ENCODE measurements at places on chromosomes 3 and 15.

DNA sequence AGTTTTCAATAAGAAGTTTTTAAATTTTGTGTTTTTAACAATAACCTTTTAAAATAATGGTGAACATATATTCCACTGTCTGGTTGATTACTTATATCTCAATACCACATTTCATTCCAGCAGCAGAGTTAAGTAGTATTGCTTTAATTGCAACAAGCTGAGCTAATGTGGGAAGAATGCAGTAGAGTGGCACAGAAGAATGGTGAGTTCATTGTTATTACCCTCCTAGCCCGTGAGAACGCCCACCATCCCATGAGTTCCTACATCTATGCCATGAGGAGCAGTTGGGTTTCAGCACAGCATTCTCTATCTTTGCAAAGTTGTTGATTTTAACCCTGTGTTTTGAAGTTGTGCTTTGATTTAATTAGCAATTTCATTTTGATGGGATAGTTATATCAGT, 17.8 kb upstream of the NR2E3 start:
- DNase-seq: no peak

DNA sequence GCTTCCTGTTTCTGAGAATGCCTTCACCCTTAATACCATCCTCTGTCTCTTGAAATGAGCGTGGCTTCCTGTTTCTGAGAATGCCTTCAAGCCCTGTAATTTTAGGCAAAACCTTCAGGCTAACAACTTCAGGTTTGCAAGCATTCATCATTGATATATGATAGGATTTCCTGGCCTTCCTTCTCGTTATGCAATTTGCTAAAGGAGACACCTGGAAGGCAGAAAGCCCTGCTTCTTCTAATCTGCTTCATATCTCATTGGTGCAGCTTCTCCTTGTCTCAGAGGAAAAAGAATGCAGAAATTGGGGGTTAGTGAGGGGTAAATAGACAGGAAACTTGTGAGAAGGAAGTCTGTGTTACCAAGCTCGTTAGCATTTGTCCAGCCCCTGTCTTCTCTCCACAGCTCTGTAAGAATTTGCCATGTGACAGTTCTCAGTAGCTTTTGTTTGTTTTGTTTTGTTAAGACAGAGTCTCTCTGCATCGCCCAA, 7.3 kb downstream of the ARL6IP5 start:
- DNase-seq: no peak

DNA sequence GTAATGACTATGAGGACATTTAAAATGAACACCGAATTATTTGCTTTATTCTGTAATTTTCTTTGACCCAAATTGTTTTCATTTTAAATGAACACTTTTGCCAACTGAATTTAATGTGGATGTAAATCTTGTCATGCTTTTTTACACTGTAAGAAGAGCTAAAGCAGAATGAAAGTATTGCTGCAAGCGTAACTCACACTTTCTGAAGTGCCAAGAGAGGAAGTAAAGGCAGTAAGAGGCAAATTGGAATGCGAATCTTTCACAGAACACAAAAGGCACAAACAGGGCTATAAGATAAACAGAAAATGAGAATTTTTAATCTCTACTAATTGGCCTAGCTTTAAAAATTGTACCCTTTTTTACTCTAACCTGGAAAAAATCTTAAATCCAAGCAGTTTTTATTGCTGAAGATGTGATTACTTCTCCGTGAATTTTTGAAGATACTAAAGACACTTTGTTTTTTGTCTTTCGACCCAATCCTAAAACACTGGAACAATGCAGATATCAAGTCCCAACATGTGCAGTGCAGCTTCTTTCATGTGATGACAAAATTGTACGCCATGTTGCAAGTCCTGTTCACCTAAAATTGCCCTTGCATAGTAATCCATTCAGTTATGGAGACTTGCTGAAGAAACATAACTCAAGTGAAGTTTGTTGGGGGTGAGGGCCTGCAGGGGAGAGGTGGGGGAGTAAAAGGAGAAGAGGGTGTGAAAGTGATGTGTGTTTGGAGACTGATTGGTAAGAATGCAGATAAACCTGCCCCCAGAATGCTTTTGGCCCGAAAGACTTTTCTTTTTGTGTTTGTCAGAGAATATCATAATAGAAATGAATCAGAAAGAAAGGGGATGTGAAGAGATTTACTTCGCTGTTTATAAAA, 1.4 kb downstream of the ARID3B start:
- DNase-seq: no peak

DNA sequence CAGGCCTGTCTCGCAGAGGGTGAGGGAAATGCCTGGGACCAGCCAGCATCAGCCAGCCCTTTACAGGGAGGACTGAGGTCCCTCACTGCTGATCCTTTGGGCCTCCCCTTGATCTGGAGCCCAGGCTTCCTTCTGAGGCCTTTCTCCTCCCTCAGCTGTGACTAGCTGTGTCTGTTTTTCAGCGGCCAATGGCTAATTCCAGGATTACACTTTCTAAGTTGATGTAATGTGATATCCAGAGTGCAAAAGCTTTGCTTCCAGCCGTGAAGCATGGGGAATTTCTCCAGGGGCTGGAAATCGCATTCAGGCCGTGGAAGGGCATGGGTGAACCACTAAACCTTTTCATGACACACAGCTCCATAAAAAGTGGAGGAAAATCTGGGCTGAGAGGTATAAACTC, 157.6 kb downstream of the SHQ1 start:
- DNase-seq: no peak

GRCh38 chr15:29645841-29646240, 176.4 kb downstream of the TJP1 start:
- DNase-seq: no peak

DNA sequence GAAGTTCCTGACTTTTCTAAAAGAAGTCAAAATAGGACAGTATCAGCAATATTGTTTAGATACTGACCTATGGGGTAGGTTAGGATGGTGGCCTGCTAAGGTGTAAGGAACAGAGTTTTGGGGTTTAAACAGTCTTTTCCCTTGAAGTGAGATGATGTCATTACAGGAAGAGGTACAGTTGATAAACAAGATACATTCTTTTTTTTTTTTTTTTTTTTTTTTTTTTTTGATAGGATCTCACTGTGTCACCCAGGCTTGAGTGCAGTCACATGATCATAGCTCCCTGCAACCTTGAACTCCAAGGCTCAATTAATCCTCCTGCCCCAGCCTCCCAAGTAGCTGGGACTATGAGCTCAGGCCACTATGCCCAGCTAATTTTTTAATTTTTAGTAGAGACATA, 33.3 kb downstream of the SLC25A36 start:
- DNase-seq: no peak

- no peak for DNase-seq
Measured at GRCh38 chr3:132509096-132509495, 88.0 kb upstream of the ACKR4 start.

DNA sequence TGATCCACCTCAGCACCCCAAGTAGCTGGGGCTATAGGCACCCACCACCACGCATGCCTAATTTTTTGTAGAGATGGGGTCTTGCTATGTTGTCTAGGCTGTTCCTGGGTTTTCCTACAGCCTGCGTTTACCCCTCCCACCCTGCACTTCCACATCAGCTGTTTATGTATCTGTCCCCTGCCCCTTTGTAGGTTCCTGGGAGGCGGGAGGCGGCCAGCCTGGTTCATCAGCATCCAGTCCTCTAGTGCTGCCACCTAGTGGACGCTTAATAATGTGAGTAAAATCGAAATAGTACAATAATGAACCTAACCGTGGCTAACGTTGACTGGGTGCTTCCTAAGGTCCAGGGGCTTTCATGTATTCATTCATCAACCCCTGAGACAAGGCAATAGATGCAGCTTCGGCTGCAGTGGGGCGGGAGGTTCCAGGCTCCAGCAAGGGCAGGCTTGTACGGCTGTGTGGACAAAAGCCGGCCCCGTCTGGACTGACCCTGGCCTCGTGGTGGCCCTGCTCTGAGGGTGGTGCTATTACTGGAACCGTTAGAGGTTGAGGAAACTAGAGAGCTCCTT, 1.2 kb upstream of the LCTL start:
- DNase-seq: peak; percentile 57

DNA sequence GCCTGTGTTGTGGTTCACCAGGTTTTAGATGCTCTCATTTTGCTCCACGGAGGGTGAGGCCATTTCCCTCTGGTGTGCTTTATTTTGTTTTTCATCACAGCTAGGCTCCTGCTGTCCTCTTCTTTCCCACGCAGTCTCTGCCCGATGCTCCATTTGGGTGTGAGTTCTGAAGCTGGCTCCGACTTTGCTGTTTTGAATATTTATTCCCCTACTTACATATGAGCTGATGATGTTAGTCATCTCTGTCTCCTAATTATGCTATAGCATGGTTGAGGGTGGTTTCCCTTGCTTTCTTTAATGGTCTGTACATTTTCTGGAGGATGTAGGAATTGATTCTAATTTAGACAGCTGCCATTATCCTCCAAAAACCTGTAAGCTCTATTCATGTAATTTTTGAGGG, 168.1 kb upstream of the MYRIP start:
- DNase-seq: no peak

DNA sequence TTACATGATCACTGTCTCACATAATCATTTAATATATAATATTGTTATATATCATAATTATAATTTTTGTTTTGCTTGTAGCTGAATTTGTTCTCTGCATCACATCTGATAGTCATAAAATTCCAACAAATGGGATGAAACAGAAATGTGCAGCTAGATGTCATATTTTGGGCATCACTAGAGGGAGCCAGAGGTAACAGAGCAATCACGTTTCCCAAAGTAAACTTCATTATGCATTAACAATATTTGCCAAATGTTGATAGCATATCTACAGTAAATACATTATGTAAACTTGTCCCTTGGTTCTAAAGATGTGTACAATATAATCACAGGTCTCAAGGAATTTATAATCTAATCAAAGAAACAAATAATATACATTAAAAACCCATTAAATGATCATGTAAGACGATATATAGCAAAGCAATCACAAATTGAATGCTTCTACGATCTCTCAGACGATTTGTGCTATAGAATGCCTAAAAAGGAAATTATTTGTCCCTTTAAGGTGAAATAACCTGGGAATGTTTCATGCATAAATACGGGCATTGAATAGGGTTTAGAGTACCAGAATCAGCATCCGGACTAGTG, 234.2 kb upstream of the MCTP2 start:
- DNase-seq: no peak

GRCh38 chr3:172585954-172586353, 62.7 kb upstream of the TNFSF10 start:
- no peak for DNase-seq

DNA sequence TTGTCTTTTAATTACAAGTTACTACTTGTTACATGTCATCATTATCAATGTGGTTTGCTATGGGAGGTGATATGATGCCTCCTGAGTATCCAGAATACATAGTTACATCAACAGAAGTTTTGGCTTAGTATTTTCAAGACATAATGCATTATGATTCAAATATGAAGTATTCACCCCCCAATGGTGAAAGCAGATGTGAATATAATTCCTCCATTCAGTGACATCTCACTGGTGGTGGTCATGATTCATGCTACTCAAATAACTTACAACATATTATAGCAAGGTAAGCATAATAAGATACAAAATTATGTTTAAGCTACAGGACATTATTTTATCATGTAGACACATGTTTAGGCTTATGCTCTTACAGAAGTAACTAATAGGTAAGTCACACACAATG, 34.9 kb upstream of the TTBK2 start:
- no peak for DNase-seq

GRCh38 chr15:35630985-35631384, 85.0 kb upstream of the DPH6 start:
- no peak for DNase-seq

GRCh38 chr15:57462381-57462780, 86.1 kb downstream of the CGNL1 start:
- no peak for DNase-seq

- no peak for DNase-seq
Measured at GRCh38 chr3:49611719-49612118, 57.4 kb downstream of the BSN start.

GRCh38 chr3:72996473-72997333, at the start of gene PPP4R2:
TSS of gene PPP4R2 (plus strand) at chr3:72996811. CDS start at chr3:72997038, 227 bp downstream.
- DNase-seq: peak; percentile 46

DNA sequence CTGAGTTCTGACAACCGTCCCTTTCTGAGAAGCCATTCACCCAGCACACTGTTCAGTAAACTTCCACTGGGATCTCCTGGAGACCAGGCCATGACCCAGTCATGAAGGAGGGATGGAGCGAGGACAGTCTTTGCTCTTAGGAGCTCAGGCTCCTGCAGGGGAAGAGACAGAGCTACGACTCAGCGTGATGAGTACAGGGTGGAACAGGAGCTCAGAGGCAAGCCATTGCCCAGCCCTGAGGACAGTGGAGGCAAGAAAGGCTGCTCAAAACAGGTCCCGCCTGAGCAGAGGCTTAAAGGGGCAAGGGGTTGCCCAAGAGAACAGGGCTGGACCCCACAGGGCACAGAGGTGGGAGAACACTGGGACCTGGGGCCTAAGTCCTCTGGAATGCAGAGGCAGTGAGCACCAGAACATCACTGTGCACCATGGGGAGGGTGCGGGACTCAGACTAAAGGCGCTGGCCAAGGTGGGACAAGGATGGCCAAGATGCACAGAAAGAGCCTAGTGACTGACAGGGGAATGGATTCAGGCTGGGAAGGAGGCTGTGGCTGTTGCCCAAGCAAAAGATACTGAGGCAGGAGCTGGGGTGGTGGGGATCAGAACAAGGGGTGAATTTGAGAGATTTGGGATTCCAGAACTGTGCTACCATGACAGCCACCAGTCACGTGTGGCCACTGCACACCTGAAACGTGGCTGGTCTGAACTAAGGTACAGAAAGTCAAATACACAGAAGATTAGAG, 25.8 kb downstream of the TMEM43 start:
- no peak for DNase-seq

DNA sequence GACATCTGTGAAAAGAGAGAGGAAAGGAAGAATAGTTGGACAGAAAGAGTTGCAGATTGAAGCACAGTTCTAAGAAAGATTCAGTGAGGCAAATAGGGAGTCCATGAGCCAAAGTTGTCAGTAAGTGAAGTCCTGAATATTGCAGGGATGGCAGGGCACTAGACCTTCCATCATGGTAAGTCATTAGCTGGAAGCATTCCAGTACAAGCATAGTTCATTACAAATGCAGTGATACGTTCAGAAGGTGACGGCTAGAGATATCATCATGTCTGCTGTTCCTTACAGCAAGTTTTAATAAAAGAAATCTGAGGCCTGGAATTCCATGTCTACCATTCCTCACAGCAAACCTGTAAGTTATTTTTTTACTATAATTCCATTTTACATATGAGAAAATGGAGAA, 720.1 kb downstream of the GBE1 start:
- DNase-seq: no peak

DNA sequence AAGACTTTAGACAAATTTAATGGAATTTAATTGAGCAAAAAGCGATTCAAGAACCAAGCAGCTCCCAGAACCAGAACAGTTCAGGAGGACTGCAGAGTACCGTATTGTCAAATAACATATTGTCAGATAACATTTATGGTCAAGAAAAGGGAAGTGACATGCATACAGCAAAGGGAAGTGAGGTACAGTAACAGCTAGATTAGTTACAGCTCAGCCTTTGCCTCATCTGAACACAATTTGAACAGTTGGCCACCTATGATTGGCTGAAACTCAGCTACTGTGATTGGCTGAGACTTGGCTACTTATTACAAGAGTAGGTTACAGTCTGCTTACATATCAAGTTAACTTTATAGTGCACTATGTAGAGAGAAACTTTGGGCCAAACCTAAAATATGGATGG, 21.9 kb downstream of the ZFAND6 start:
- no peak for DNase-seq

- no peak for DNase-seq
Measured at GRCh38 chr15:69325456-69325971, 26.8 kb downstream of the PAQR5 start.

All from omental fat pad (tissue), 4 donors.